ENCODE measurements at places on chromosomes 1 and 21.
A peak's percentile ranks its signal among the peaks of the same experiment; 100 is the strongest.

DNA sequence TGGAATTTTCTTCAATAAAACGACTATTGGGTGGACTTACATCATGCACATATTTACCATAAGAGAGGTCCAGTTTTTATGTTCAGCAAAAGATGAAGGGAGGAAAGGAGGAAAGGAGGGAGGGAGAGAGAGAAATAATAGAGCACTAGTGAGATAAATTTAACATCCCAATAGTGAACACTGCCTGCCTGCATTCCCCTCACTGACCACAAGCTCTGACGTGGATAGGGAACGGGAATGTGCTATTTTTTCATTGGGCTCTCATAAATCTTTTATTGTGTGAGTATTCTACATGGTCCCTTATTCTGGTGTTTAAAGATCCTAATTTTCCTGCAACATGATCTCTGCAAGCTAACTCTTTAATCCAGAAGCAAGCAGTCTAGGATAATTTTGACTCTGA, 82.1 kb downstream of the TTC3 start:
- DNase-seq, result no peak

DNA sequence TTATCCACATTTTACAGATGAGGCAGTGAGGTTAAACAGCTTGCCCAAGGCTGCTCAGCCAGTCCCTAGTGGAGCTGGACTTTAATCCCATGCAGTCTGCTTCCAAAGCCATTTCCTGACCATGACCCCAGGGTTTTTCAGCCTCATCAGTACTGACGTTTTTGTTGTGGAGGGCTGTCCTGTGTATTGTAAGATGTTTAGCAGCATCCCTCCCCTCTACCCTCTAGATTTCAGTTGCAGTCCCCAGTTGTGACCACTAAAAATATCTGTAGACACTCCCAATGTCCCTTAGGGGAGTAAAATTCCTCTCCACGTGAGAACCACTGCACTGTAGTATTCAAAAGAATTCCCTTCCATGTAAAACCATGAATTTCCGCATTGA, 30.2 kb upstream of the C1orf105 start:
- no peak for DNase-seq

- no peak for DNase-seq
Measured at GRCh38 chr1:167633258-167633944, 3.4 kb downstream of the RCSD1 start.

GRCh38 chr1:30756206-30756544, 1.4 kb downstream of the LAPTM5 start:
- no peak for DNase-seq

DNA sequence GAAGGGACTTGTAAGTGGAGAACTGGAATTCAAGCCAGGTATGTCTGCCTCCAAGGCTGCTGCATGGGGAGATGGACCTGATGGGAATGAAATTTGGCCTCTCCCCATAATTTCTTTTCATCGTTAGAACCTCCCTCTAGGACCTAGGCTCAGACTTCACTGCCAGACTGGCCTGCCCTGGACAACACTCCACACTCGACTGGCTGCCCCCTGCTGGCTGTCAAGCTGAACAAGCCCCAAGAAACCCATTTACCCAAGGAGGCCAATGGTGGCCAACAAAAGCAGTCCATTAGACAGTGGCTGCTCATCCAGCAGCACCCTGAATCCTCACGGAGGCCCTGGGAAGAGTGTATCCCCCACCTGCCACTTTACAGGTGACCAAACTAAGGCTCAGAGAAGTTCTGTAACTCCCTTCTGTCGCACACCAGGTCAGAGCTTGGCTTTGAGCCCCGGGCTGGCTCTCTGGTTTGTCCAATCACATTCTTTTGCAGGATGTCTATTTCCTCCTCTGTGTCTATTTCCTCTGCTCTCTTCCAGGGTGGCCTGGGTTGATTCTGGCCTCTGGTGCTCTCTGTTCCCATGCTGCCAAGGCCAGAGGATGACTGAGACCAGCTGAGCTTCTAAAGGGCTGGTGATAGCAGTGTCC, 3.8 kb downstream of the RNF186 start:
- peak; percentile 58 for DNase-seq

DNA sequence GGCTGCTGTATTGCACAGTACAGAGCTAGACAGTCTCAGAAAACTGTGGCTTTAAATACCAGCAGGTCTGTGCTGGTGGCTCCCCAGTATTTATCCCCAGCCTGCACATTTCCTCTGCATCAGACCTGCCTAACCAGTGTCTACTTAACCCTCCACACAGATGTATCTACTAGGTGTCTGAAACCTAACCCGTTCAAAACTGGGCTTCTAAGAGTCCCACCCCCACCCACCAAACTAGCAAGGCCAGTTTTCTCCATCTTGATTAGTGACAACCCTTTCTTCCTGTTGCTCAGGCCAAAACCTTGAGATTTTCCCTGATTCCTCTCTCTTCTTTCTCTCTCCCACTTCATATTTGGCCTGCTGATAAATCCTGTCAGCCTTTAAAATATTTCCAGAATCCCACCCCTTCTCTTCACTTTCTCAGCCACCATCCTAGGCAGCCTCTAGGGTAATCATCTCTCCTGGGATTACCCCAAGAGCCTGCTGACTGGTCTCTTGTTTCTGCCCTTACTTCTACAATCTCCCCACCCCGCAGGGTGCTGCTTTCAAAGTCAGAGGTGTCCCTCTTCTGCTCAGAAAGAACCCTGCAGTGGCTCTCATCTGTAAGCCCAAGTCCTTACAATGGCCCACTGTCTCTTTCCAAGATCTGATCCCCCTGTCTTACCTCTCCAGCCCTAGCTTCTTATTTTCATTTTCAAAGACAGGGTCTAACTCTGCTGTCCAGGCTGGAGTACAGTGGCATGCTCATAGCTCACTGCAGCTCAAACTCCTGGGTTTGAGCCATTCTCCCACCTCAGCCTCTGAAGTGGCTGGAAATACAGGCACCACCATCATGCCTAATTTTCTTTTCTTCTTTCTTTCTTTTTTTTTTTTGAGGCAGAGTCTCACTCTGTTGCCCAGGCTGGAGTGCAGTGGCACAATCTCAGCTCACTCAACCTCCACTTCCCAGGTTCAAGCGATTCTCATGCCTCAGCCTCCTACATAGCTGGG, 45.2 kb downstream of the H3-3A start:
- DNase-seq, result no peak

- no peak for DNase-seq
Measured at GRCh38 chr1:187551061-187551460, 722.3 kb downstream of the PLA2G4A start.

- no peak for DNase-seq
Measured at GRCh38 chr21:35037384-35037765, 11.7 kb downstream of the RUNX1 start.

GRCh38 chr1:111062081-111062480, 77.8 kb downstream of the DRAM2 start:
- no peak for DNase-seq

DNA sequence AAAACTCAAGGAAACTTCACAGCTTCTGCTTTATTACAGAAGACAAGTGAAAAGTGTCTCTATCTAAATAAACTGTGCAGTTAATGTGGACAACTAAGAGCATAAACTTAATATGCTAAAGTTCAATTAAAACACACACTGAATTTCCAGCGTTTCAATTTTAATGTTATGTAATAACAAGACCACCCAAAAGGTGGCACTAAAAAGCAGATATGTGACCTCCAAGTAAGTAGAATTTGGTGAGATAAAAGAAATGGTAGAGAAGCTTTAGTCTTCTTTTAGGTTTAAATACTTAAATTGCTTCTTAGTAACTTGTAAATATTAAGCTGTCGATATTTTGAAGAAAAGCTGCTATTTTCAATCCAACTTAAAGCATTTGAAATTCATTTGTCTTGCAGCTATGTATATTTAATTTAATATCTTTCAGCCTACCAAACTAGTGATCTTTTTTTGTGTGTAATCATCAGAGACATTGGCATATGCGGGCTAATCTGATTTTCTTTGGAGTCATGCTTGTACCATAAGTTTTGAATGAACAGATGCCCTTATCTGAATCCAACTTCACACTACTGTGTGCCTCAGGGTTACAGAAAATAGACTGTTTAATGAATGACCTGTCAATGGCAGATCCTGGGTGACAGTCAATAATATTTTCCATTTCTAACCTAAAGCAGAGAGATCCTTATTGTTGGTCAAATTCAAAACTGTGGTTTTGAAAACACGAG, 36.5 kb upstream of the ADAMTS1 start:
- DNase-seq, result peak; percentile 22

GRCh38 chr21:42651515-42652401, 1.7 kb upstream of the PDE9A start:
- no peak for DNase-seq

DNA sequence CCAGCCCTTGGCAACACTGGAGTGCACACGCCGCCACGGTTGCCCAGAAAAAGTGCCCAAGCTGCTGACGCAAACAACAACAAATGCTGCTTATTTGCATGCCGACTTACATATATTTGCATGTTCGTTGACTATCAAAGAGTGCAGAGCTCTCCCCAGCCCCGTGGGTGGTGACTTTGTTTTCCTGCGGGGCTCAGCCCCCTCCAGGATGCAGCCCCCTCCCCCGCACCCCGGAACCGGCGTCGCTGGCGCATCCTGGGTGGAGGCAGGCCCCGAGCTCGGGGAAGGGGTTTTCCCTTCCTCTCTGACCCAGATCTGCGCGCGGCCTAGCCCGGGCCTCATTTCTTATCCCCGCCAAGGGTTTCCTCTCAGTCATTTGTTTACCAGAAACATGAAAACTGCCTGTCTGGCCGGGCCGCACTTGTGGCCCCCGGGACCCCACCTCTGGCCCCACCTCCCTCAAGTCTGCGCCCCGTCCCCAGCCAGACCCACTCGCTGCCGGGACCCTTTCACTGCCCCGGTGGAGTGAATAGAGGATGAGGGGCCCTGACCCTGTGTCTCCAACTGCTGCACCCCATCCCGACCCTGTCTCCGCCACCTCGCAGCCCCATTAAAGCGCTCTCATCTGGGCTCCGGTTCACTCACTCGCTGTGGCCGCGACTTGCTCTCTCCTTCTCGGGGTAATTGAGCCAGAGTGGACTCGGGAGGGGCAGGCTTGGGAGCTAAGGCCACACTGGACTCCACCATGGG, 5.5 kb downstream of the TNFRSF25 start:
- DNase-seq, result no peak

- DNase-seq, result no peak
Measured at GRCh38 chr1:6898974-6899539, 113.8 kb downstream of the CAMTA1 start.

DNA sequence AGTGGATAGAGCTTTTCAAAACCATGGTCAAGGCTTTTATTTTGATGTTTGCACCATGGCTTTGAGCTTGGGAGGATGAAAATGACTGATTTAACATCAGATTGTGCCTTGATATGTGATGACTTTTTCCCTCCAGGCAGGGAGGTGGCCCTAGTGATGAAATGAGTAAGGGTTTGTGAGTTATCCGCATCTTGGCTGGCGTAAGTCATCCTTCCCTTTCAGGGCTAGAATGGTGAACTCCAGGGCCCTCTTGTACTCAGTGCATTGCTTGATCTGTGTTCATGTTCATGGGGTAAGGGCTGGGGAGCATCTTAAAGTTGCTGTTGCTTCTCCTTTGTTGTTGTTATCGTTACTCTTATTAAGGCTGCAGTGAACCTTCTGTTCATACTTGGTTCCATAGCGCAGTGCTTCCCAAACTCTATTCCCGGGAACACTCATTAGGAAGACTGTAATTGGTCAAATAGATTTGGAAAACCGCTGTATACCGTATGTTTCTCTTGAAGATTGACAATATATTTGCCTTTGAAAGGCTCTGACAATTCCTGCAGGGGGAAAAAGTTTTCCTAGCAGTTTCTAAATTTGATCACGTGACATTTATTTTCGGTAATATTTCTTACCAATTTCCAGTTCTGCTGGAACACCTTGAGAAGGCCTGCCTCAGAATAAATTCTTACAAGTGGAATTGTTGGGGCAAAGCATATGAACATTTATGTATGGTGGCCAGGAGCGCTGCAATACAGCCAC, 23.1 kb downstream of the GPR137B start:
- no peak for DNase-seq

- no peak for DNase-seq
Measured at GRCh38 chr1:198747127-198747526, 108.3 kb downstream of the PTPRC start.

DNA sequence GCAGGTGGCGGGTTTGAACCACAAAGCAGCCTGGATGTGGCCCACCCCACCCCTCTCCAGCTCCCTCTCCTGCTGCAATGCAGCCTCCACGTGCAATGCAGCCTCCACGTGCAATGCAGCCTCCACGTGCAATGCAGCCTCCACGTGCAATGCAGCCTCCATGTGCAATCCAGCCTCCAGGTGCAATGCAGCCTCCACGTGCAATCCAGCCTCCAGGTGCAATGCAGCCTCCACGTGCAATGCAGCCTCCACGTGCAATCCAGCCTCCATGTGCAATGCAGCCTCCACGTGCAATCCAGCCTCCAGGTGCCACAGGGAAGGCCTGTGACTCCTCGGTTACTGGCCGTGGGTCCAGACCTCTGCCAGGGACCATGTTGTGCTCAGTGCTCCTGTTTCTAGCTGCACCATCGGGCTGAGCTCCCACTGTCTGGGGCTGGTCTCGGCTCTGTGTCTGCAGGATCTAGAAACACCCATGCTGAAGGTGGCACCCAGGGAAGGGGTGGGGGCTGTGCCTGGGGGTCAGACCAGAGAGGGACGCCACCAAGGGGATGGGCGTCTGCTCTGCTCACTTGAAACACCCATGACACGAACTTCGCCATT, 11.9 kb upstream of the LRRC3 start:
- DNase-seq, result no peak

DNA sequence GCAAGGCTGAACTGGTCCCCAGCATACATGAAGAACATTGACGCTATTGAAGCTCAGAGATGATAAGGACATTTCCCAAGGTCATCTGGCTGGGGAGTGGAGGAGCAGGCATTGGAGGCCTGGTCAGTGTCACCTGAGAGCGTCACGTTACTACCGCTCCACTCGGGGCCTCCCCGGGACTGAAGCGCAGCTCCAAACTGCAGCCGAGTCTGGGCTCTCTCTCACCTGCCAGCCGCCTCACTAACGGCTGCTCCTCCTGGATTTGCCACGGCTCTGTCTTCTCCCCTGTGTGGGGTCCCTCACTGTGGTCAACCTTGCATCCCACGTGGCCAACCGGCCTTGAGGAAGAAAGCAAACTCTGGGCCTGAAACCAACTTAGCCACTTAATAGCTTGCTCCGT, 111.3 kb downstream of the ADSS2 start:
- no peak for DNase-seq

DNA sequence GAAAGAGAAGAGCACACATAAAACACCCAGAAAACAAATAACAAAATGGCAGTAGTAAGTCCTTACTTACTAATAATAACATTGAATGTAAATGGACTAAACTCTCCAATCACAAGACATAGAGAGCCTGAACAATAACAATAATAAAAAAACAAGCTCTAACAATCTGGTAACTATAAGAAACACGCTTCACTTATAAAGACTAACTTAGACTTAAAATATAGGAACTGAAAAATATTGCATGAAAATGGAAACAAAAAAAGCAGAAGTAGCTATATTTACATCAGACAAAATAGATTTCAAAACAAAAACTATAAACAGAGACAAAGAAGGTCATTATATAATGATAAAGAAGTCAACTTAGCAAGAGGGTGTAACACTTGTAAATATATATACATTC, 83.1 kb upstream of the LYPLAL1 start:
- no peak for DNase-seq

DNA sequence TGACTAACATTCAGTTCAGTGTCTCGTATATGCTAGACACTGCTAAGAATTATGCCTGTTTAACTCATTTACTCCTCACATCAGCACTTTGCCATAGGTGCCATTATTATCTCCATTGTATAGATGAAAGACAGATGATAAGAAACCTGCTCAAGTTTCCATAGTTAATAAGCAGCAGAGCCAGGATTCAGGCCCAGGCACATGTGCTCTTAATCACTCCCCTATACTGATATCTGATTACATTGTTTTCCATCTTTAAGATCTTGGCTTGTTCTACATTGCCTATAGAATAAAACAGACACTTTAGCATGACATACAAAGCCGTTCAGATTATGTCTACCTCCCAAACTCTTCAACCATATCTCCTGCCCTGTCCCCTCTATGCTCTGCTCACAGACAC, 30.5 kb upstream of the USH2A start:
- DNase-seq, result no peak
